ENCODE measurements at places on chromosomes 1 and 21.

DNA sequence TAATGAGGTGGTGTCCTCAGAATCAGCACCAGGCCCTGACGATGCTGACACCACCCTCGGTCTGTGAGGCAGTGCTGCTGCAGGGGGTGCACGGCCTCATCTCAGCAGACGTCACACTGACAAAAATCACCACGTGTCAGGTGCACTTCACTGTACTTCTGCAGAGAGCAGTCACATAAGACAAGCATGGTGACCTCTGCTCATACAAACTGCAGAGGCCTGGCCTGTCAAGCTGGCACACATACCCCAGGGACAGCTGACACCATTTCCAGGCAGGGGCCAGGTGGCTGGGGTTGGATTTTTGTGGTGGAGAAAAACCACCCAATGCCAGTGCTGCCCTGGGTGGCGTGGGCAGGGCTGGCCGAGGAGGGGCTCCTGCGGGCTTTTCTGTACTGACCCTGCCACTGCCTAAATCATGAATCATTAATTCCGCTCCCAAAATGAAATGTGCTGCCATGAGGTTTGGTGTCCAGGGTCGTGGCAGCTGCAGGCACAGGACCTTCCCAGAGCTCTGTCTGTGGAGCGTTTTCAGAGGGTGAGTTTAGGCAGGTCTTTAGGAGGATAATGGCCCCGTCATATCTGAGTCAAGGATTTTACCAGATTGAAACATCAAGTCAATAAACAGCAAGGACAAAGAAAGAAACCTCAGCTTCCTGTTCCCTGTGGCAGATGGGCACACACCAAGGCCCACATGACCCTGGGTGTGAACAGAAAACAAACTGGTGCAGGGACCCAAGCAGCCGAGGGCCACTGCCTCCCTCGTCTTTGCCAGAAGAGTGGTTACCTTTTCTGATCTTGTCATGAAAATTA lies 33.4 kb upstream of the GPR153 start:
- no peak for DNase-seq

DNA sequence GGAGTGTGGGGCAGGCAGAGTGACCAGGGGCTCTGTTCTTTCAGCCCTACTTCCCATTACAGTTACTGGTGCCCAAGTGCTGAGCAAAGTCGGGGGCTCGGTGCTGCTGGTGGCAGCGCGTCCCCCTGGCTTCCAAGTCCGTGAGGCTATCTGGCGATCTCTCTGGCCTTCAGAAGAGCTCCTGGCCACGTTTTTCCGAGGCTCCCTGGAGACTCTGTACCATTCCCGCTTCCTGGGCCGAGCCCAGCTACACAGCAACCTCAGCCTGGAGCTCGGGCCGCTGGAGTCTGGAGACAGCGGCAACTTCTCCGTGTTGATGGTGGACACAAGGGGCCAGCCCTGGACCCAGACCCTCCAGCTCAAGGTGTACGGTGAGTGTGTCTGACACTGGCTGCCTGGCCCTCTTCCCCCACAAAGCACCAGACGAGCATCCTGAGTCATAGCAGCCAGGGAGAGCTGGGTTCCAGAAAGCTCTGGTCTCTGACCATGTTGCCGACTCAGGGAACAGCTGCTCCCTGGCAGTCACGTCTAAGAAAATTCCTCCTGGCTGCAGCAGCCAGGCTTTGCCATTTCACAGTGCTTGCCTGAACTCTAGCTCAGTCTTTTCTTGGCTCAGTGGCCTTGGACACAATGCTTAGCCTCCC lies 3.3 kb downstream of the SLAMF8 start:
- peak; percentile 29 for DNase-seq

- DNase-seq = peak; percentile 53
These were observed 90.9 kb upstream of the DIRAS3 start for GRCh38 chr1:68141071-68142021.

DNA sequence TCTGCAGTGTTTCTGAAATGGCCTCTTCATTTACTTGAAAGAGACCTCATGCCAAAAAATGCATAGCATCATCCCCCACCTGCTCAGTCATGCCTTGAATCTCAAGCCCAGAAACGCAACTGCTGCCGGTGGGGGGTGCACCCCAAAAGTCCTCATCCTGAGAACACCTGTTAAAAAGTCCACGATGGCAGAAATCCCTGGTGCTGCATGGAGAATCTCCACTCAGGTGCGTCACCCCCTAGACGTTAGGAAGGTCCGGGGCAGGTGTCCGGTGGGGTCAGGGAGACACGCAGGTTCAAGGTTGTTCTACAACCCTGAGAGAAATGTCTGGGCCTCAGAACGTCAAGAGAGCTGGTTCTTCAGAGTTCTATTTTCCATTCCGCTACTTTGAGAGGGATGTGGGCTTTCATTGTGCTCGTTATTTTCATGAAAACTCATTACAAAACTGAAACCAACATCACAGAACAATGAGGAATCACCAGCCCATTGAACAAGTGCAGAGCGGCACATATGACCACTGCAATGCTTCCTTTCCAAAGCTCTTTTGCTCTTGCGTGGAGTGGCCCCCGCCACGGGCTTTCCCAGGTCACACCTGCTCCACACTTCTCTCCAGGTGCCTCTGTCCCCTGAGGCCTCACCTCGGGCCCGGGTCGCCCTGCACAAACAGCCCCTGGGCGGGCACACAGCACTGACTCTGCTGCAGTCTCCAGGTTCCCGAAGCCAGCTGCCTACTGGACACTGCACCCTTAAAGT lies 201.9 kb downstream of the TOMM20 start:
- no peak for DNase-seq

Measured in fibroblast of gingiva (primary cell).